RPMI8226 (cell line): ENCODE measurements at places on chromosomes 16 and 17.

DNA sequence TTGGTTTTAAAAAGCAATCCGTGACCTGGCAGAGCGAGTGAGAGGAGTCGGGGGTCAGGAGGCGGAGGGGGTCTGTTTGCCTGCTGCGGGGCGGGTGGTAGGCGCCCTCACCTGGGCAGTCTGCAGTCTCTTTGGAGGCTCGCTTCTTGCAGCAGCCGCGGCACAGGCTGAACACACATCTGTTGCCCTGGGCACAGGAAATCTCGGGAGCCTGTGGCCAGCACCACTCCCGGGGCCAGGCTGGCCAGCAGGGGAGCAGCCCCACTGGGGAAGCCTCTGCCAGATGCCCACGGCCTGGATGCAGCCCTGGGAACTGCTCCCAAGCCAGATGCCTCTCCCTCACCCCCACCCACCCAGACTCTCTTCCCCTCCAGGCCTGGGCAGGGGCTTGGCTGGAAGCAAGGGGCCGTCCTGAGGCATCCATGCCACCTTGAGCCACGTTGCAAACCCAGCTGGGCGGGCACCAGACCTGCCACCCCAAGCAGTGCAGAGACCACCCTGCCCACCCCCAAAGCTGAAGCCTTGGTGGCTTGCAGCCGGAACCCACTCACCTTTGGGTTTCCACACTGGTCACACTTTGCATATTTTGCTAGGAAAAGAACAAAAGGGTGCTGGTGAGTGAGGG, 6.6 kb downstream of the GPS1 start:
- DNase-seq: no peak

- peak; percentile 23 for DNase-seq
These were observed 10.9 kb downstream of the CTRB2 start for GRCh38 chr16:75195811-75196790.

- no peak for DNase-seq
These were observed 1057.7 kb upstream of the EEF2KMT start for GRCh38 chr16:6155271-6155670.

GRCh38 chr17:16916557-16916920, 55.4 kb downstream of the TNFRSF13B start:
- DNase-seq: no peak

DNA sequence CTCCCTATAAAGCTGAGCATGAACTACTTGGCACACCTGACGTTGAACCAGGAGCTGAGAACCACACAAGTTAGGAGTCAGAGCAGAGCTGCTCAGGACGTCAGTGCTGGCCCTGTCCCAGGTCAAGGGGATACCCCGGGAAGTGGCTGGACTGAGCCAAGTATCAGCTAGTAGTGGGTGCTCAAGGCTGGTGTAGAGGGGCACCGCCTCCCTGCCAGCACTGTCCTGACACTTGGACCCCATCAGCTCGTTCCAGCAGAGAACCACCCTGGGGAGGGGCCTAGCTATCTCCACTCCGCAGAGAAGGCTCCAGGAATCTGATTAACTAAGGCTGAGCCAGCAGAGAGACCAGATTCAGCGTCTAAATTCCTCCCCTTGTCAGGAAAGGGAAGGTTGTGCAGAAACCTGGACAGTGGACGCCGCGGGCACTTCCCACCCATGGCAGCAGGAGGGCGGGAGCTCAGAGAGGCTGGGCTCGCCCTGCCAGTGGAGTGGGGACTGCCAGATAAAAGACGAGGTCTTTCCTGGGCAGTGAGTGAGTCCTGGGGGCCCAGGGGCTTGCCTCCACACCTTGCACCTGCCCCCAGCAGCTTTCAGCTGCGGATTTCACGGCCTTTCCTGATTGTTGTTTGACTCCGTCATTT, 21.0 kb downstream of the C16orf90 start:
- no peak for DNase-seq

GRCh38 chr17:3729881-3730280, 6.2 kb downstream of the HASPIN start:
- peak; percentile 27 for DNase-seq
